Ureter (tissue), 1 donor: ENCODE measurements at places on chromosomes 2 and 18.

DNA sequence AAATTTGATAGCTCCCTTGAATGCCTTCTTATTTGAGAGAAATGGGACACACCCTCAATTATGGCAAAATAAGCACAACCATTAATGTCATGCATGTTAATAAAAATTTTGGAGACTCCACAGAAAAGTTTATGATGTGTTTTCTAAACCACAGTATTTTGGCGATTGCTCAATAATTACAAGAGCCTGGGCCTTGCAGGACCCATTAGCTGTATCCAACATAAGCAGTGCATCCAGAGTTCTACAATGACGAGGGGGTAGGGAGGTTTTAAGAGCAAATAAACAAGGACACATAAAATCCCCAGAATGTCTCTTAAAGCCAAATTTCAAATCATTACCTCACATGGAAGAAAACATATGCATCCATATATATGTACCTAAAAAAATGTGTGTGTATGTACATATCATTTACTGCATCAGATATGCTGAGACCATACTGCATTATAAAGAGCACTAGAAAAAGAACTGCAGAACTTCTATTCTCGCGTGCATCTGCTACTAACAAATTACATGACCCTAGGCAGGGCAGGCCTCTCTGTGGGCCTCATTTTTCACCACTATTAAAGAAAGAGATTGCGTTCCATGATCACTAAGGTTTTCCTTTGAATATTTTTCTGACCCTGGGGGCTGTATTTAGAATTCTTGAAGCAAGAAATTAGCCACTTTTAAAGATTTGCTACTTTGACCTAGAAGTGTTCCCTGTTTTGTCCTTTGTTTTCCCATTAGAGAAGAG is 38.0 kb downstream of the CMPK2 start:
- no peak for DNase-seq

DNA sequence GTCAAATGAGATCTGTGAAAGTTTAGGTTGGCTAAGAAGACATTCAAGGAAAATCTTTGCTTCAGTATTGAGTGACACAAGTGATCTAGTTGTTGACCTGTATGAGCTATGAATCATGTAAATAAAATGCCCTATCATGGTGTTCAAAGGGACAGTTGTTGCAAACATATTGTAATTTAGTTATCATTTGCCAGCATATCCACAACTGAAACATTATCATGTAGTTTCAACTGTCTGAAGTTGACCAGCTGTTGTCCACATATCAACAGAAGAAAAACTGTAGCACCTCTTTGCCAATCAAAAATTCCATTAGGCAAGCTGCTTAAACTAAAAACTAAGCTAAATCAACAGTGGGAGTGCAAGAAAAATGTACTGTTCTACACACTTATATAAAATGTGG is 527.1 kb upstream of the NRXN1 start:
- no peak for DNase-seq

- no peak for DNase-seq
Observed at GRCh38 chr2:231270221-231271114, 72.0 kb downstream of the ARMC9 start.

GRCh38 chr2:192126426-192126825 is 68.3 kb downstream of the TMEFF2 start:
- no peak for DNase-seq

GRCh38 chr2:36564377-36564930 is 33.5 kb downstream of the FEZ2 start:
- DNase-seq, result no peak
